ENCODE measurements at places on chromosomes 12 and 14.

DNA sequence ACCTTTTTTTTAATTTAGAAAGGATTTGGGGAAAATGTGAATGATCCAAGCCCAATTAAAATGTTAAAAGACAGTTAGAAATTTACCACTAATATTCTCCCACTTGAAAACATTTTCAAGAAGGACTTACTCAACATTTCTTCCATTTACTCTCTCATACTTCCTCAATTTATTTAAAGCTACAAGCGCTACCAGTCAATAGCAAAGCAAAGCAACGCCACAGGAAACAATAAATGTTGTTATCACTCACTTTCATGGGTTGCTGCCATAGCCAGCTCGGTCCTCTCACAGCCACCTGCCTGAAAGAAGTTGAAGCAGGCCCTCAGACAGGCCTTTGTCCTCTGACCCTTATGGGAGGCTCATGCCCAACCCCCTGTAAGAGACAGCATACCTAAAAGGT, 6.0 kb upstream of the SOS2 start:
- no peak for DNase-seq

DNA sequence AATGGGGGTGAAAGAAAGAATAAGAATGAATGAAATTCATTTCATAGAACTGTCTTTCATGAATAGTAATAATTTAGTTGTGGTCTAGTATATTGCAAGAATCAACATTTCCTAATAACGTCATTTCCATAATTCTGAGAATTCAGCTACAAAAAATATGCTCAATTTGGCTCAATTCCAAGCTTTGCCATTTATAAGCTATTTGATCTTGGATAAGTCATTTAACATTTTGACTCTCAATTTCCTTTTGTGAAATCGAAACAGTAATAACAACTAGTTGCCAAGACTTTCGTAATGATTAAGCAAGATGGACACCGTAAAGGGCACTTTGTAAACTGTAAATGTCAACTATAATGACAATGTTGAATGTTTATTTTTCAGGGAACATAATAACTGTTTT, 18.1 kb downstream of the NOS1 start:
- no peak for DNase-seq

GRCh38 chr14:51089278-51089677, 5.6 kb downstream of the TRIM9 start:
- DNase-seq: no peak

- DNase-seq: peak; percentile 54
Observed at GRCh38 chr14:105092171-105093037, 27.2 kb upstream of the GPR132 start.

DNA sequence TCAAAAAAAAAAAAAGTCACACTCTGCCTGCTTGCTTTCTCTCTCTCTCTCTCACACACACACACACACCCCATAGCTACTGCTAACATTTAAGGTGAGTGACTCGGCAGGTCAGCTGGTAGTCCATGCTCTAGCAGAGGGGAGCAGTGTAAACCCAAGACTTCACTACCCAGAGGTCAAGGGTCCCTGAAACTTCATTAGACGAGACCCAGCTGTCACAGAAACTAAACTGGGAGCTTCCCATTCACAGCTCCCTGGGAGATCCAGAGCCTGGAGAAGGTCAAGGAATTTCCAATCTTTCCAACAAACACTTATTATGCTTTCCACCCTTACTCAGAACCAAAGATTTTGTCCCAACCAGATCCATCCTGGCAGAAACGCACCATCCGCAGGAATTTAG, 33.2 kb downstream of the CKAP4 start:
- no peak for DNase-seq

DNA sequence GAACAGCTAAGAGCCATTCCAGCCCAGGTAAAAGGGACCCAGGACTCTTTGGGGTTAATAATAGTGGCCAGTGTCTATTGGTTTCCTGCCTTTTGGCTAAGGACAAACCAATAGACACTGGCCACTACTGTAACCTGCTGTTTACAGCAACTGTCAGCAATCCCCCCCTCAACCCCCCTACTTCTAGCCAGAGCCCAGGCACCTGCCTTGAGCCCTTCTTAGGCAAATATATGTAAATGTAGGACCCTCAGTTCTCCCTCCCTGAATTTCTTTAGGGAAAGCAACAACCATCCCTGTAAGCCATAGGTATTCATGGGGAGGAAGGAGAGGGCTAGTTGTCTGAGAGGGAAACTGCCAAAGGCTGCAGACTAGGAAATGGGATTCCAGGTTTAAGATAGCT, 22.3 kb downstream of the HOXC4 start:
- DNase-seq: no peak

GRCh38 chr14:84555493-84555892, 974.5 kb upstream of the FLRT2 start:
- DNase-seq: no peak

DNA sequence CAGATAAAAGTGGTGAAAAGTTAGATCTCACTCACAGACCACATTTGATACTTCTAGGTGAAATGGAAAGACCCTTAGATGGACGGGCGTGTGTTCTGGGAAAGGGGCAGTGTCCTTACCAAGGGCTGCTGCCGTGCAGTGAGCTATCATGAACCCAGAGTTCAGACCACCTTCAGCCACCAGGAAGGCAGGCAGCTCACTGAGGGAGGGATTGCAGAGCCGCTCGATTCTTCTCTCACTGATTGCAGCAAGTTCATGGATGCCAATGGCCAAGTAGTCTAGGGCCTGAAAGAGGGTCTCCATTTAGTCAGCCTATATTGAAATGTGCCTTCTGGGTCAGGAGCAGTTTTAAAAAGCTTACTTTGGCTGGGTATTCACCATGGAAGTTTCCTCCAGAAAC, 15.7 kb downstream of the HAL start:
- no peak for DNase-seq

DNA sequence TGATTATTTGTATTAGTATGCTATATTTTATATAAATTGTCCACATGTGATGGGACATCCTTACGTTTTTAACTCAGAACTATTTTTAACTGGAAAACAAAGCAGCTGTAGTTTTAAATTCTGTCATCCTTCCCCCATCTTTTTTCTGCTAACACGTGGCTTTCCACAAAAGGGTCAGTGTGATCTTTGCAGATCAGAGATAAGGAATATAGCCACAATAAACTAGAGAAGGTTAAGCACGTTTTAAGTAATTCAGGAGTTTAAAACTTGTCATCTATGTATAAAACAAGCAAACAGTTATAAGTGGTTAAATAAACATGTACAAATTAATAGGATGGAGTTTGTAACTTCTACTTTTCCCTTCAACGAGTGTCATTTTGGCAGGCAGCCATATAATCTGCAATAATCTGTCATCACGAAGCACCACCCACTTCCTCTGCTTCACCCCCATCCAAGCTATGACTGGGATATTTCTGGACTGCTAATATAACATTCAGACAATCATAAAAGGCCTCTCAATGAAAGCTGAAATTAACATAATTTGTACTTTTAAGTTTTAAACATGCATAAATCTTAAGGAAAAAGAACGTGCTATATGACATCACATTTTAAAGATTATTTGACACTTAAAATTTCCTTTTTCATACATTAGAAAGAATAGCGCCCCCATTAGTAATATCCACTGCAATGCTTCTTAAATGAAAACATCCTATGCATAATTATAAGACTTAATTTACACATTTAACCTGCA, 15.3 kb downstream of the TAOK3 start:
- peak; percentile 36 for DNase-seq

DNA sequence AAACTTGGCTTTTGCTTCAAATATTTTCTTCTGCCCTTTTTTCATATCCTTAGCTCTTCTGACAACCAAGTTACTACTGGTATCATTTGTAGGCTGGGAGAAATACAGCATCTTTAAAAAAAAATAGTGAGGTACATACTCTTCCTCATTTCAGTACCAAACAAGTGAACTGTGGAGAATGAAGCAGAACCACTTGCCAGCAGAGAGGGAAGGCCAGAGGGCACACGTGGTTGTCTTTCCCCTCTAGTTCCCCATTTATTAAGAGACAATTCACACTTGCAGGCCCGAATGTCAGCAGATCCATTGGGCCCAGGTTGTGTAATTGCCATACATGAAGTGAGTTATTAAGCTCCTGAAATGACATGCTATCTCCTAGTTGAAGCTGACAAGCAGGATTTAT, 3.2 kb downstream of the SUSD6 start:
- DNase-seq: no peak

- DNase-seq: no peak
Observed at GRCh38 chr14:75333606-75334548, 55.2 kb downstream of the FOS start.

GRCh38 chr14:96748362-96748761, 48.8 kb upstream of the VRK1 start:
- no peak for DNase-seq

DNA sequence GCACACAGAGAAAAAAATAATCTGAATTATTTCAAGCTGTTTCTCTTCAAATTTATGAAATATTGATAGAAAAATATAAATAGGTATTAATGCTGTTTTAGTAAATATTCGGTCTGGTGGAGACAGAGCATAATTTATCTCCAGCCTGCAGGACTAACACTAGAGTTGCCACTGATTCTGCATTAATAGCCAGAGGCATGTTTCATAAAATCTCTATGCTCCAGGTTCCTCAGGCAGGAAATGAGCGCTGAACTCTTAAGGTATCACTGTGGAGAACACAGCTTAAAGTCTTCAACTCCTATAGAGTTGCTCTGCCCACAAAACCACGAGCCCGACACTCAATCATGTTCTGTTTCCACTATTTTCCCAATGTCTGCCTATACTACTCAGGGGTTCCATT, 470.0 kb upstream of the TMPO start:
- DNase-seq: no peak

- no peak for DNase-seq
Observed at GRCh38 chr14:37081856-37082255, 90.5 kb downstream of the SLC25A21 start.

DNA sequence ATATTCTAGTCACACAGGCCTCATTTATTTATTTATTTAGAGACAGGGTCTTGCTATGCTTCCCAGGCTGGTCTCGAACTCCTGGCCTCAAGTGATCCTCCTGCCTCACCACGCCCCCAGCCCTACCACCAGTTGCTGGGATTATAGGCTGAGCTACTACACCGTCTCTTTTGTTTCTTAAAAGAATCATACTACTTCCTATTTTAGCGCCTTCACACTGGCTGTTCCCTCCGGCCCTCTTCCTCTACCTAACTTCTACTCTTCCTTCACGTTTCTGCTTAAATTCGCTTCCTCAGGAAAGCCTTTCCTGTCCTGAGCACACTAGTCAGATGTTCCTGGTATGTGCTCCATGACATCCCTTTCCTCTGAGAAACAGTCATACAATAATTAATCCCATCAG, 6.4 kb upstream of the MRPL42 start:
- no peak for DNase-seq

GRCh38 chr12:57836442-57837375, 9.8 kb downstream of the CTDSP2 start:
- DNase-seq: peak; percentile 79

DNA sequence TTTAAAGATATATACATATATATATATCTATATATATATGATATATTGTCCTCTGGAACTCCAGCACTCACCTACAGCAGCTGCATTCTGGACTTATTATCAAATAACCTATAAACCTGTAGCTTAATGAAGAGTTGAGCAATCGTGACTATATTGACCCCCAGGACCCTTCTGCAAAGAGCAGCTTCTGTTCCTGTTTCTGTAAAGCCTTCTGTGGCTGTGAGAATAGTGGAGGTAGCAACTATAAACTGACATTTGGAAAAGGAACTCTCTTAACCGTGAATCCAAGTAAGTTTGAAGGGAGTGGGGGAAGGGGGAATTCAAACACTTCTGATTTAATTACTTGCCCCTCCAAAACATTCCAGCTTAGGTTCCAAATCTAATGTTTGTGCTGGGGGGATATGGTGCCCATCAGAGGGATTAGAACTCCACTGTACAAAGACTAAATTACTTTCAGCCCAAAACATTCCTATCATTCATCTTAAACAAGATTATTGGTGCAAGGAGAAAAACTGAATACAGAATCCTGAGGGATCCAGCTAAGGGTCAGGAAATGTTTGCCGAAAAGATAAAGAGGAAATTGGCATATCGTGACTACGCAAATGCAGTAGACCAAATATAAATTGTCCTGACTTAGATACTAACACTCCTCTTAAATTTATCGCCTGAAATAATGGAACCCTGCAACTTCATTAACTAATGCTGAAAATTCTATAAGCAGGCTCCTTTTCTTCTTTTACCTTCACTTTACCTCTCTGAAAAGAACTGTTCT, 106.1 kb downstream of the DAD1 start:
- no peak for DNase-seq

DNA sequence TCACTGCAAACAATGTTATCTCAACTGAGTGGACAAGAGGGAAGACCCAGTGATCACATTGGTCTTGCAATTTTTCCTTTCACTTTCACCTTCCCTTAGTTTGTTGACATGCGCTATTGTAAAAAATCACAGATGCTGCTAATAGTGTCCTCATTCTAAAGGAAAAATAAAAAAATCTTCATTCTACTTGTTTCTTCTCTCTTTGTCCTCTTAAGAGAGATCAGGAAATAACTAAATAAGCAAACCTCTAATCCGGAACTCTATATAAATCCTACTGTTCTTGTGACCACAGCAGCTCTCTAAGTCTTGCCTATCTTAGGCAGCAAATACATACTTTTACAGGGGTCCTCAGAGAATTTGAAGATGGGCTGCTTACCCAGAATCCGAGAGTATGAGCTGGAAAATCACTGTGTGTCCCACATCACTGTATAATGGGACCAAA, 257.7 kb downstream of the NAV3 start:
- DNase-seq: peak; percentile 16

GRCh38 chr12:106193394-106194215, 54.2 kb downstream of the CKAP4 start:
- DNase-seq: no peak

- no peak for DNase-seq
Observed at GRCh38 chr12:96892104-96892503, 15.0 kb upstream of the NEDD1 start.

DNA sequence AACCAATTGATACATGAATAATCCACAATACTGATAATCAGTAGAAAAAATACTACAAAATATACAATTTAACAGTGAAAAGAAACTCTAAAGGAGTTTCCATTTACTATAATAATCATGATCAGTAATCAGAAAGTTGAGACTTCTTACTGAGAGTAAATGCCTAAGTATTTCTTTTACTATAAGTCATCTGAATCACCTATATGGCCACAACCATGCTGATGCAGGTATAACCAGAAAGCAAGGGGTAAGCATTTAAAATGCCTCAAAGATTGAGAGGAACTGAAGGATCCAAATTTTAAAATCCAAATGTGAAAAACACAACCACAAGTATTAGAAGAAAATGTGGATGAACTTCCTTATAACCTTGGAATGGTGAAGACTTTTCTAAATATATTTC, 23.4 kb downstream of the CDK17 start:
- DNase-seq: no peak

DNA sequence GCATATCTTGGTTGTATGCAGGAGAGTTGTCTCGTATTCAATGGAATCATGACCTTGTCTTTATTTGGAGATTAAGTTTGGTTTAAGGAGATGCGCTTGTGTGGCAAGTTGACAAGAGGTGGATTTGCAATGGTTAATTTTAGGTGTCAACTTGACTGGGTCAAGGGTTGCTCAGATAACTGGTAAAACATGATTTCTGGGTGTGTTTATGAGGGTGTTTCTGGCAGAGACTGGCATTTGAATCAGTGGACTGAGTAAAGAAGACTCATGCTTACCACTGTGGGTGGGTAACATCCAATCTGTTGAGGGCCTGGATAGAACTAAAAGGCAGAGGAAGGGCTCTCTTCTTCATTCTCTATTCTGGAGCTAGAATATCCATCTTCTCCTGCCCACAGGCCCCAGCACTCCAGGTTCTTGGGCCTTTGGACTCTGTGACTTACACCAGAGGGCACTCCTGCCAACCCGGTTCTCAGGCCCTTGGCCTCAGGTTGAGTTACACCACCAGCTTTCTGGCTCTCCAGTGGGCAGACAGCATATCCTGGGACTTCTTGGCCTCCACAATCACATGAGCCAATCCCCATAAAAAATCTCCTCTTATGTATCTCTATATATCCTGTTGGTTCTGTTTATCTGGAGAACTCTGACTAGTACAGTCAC, 141.5 kb upstream of the ARID2 start:
- no peak for DNase-seq

Data from A172 (cell line).